ENCODE measurements at places on chromosomes 12 and 14.

DNA sequence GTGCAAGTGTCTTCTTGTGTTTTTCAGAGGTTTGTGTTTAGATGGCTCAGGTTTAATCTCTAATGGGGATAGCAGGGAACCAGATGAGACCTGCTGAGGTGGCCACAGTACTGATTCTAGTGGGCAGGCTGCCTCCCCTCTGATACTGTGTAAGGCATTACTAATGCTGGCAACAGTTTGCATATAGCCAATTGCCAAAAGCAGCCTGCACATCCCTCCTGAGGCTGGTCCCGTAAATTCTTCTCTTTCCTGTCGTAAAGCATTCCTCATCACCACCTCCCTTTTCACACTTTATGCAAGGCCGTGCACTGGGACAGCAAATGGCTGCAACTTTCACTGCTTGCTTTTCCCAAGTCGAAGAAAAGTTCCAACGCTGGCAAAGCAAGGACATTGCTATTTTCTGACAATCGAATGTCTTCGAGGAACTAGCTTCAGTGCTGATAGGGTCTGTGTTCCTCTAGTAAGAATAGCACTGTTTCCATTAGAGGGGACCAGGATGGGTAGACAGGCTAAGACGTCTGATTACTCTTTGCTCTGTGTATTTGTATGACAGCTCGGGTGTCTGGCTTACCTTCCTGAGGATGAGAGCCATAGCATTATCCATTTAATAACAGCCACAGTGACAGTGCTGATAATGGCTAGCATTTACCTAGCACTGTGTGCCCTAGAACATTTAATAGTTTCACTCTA is 178.2 kb upstream of the HIF1A start:
- DNase-seq, result no peak

GRCh38 chr14:101068313-101069227 is 165.0 kb upstream of the RTL1 start:
- DNase-seq, result no peak

DNA sequence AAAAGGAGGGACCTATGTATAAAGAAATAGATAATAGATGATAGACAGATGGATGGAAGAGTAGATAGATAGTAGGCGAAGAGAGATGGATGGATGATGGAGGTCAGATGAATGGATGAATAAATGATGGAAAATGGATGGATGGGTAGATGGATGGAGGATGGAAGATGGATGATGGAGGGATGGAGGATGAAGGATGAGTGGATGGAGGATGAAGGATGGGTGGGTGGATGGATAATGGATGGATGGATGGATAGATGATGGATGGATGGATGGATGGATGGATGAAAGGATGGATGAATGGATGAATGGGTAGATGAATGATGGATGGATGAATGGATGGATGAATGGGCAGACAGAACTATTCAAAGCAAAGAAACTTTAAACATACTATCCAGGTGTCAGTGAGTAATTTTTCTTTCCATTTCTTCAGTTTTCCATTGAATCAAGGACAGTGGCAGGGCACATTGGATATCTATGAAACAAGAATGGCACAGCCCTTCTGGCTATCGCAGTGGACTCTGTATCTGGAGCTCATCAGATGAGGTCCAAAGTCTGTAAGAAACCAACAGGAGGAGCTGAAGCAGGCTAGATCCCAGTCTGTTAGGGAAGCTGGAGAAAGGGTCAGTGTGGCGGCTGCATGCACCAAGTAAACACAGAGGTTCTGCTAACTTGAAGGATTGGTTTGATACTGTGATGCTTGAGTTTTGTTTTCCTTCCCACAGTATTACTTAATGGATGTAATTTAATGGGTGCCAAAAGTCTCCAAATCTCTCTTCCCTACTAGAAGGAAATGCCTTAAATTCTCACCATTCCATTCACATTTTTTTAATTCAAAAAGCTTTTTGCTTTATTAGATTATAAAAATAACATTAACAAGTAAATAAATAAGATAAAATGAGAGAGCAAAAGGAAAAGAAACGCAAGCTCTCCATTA is 18.1 kb upstream of the MED13L start:
- no peak for DNase-seq

DNA sequence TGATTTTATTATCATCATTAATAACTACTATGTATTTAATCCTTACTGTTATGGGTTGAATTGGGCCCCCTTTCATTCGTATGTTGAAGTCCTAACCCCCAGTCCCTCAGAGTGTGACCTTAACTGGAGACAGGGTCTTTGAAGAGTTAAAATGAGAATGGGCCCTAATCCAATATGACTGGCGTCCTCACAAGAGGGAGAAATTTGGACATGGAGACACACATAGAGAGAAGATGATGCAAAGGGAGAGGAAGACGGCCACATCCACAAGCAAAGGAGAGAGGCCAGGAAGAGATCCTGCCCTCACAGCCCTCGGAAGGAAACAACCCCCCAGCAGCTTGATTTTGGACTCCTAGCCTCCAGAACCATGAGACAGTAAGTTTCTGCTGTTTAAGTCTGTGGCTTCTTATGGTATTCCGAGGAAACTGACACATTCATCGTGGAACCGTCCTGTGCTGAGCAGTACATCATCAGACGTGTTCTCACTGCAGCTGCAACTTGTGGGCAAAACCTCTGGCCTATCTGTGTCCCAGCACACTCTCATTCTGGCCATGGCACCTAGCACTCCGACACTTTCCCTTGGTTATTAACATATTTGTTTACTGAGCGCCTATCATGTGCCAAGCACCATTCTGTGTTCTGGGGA is 127.6 kb downstream of the SLC38A6 start:
- DNase-seq, result no peak

- DNase-seq, result no peak
These were observed 17.4 kb downstream of the ZFYVE21 start for GRCh38 chr14:103732868-103733620.

GRCh38 chr12:123149501-123150274 is 1.2 kb downstream of the PITPNM2 start:
- DNase-seq, result no peak
